ENCODE measurements at places on chromosomes 12 and 14.
A peak's percentile ranks its signal among the peaks of the same experiment; 100 is the strongest.

DNA sequence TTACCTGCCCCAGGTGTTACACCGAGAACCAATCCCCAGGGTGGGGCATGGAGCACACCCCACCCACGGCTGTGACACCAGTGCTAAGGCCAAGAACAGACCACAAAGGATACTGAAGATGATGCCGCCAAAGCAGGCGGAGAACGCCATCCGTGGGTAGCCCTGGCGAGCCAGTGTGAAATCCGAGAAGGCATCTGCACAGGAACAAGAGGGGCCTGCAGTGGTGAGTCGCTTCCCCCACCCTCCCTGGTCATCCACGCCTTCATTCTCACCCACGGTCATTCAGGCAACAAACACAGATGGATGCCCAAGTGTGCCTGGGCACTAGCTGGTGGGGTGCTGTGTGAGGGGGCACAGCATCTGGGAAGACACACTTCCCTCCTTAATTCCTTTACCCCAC is 28.5 kb downstream of the SLC8B1 start:
- DNase-seq, result no peak

DNA sequence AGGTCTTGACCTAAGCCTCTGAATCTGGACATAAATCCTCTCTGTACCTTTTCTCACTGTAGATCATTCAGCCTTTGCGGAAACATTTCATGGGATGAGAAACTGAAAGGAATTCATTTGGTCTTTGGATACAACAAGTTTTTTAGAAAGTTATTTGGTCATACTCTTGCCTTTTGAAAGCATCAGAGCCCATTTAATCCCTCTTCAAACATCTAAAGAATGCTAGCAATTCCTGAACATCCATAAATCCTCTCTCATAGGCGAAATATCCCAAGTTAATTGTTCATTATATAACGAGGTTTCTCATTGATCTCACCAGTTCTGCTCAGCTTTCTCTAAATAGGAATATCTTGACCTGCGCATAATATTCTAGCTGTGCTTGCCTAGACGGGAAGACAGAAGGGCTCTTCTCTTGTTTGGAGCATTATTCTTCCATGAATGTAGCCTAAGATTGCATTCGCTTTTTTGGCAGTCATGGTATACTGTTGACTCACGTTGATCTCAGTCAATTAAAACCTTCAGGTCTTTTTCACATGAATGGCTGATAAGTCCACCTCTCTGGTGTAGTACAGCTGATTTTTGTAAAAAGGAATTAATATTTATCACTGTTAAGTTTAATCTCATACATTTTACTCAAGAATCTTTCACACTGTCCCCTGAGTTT is 24.1 kb downstream of the NTN4 start:
- no peak for DNase-seq

DNA sequence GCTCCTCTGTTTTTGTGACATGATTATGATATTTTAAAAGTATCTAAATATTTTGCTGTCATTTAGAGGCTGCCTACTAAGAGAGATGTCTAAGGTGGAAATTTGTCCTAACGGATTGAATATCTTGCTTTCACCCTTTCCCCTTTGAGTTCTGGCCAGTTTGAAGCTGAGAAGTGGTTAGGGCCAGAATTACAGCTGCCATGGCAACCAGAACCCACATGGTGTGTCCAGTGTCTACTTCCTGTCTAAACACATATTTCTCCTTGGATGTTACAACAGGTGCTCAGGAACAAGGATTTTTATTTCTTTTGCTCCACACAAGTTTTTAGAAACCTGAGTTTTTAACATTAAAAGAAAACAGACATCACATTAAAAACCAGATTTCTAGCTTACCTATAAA is 335.1 kb upstream of the OR4E1 start:
- no peak for DNase-seq

DNA sequence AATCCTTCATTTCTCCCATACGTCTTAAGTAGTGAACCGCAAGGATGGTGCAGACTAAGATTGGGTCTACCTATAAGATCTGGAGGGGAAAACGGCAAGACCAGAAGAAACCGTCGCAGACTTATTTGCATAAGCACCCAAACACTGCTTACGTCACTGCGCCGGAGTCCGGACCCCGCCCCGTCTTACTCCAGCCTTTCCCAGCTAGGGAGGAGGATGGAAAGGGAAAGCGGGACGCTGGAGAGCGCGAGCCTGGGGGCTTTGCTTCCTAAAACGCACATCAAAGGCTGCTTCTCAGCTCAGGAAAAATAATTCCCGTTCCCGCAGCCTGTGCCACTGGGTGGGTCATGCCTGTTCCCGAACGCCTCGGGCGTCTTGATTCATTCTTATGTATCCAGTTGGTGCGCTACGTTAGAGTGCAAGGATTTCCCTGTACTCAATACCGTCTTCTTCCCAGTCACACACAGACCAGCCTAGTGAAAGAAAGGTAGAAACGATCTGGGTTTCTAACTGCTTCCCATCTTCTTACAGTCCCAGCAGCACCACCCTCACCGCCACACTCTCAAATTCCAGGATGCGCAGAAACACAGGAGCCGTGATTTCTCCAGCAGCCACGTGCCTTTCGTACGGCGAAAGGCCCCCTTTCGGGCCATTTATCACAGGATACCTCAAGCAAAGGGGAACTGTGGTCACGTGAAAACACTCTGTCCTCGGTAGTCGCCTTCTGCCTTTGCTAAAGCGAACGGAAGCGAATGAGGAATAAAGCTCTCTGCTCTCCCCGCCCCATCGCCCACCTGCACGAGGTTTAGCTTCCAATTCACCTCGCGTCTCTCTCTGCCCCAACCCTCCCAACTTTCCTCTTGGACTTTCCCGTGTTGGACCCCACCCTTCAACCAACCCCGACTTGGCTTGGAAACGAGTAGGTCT is 1.1 kb downstream of the SLC6A15 start:
- peak; percentile 20 for DNase-seq

GRCh38 chr14:82528016-82528415 is 994.4 kb upstream of the SEL1L start:
- no peak for DNase-seq

- no peak for DNase-seq
These were observed 180.6 kb downstream of the AKAP6 start for GRCh38 chr14:32509632-32510187.
